GM12865 (cell line): ENCODE measurements at places on chromosomes 11 and 22.

DNA sequence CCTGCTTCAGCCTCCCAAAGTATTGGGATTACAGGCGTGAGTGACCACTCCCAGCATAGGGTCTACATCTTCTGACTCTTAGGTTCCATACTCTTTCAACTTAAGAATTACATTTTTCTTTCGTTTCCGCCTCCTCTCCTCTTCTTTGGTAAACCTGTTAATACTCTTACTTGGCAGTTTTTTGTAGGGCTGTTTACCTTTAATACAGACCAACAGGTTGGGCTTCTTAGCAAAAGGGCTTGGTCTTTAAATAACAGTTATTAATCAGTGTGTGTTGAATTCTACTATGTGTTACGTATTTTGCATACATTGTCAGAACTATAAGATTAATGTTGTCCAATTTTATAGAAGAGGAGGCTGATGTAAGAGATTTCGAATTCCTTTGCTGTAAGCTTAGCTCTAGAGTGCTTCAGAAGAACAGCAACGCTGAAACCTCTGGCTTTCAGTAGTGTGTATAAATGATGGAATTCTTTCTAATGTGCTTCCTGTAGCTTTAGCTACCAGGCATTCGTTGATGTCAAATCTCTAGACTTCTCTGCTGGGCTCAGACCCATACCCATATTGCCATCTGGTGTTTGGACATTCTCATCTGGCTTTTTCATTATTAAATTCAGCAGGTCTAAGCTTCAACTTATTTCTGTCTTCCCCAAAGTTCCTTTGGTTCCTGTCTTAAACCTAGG lies 3.1 kb downstream of the FDX1 start:
- no peak for DNase-seq

DNA sequence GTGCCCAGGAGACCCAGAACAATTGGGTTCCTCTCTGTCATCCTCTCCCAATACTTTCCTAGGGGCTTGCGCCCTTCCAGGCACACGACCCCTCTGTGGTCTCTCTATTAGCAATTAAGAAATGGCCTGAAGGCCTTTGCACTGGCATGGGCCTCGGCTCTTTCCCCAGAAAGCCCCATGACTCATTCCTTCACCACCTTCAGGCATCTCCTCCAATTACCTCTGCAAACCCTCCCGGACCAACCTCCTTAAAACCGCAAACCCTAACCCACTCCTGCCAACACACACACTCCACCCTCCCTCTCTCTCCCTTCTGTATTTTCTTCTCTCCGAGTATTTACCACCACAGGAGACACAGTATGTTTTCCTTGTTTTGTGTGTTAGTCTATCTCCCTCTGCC lies 36.7 kb downstream of the LARGE1 start:
- DNase-seq: peak; percentile 70

DNA sequence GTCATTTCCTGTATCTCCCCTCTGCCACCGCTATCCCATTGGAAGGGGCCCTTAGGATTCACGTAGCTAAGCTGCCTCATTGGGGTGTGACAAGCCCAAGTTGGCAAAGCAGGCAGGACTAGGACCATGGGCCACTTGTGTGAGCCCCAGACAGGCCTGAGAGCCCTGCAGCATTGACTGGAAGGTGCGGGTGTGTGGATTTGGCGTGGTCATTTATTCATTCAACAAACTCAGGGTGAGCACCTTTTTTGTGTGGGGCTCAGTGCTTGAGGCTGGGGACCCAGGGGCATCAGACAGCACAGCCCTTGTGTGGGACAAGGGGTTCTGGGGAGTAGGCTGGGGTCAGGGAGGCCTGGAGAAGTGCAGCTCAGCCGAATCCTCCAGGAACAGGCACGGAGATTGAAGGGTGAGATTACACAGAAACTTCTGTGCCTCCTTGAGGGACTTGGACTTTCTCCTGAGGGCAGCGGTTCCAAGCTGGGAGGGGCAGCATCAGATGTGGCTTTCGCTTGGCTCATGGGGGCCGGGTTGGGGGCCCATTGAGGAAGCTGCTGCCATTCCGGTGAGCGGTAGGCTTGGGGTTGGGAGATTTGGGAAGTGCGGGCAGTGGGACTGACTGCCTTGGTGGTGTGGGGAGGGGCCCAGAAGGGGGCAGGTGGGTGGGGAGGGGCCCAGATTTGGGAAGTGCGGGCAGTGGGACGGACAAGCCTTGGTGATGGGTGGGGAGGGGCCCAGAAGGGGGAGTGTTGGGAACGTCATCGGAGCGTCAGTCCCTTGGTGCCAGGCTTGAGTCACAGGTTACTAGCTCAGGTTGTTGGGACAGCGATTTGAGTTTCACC lies 11.9 kb downstream of the MGAT3 start:
- DNase-seq: no peak

GRCh38 chr22:44463151-44463550 lies 34.9 kb downstream of the RTL6 start:
- DNase-seq: no peak

DNA sequence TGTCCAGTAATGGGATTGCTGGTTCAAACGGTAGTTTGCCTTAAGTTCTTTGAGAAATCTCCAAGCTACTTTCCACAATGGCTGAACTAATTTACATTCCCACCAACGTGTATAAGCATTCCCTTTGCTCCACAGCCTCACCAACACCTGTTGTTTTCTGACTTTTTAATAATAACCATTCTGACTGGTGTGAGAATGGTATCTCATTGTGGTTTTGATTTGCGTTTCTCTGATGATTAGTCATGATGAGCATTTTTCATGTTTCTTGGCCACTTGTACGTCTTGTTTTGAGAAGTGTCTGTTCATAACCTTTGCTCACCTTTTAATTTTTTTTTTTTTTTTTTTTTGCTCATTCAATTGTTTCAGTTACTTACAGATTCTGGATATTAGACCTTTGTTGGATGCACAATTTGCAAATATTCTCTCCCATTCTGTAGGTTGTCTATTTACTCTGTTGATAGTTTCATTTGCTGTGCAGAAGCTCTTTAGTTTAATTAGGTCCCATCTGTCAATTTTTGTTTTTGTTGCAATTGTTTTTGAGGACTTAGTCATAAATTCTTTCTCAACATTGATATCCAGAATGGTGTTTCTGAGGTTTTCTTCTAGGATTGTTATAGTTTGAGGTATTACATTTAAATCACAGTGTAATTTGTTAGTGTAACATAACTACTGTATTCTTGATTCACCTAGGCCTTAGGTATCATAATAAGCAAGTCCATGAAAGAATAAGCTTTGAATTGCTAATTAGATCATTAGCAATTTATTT lies 33.0 kb downstream of the CCDC34 start:
- DNase-seq: peak; percentile 10

DNA sequence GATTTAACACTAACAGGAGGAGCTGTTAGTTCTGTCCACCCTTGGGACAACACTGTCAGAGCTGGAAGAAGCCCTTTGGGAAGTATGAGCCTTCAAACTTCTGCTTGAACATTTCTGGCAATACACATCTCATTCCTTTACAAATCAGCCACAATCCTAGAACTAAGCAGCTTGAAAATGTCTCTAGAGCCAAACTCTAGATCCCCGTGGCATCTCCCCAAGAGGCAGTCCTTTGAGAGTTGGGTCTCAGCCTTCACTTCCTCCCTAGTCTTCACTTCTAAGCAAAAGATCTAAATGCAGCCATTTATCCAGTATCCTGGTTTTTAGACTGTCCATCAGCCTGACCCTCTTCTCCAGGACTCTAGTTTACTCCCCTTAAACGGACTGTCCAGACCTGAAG lies 26.9 kb downstream of the ARFGAP2 start:
- no peak for DNase-seq

DNA sequence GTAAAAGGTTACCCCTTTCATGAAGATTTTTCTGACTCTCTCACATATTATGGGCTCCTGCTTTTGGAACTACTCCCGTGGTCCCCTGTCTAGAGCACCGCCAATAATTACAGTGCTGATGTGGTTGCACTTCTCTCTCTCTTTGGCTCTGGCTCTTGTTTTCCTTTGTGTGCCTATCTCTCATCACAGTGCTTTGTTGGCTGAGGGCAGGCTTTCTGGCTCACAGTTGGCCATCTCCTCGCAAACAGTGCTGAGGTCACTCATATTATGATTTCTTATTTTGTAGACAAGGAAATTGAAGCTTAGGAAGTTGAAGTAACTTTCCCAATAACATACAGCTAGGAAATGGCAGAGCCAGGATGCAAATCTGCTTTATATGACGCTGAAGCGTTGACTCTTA lies 192.5 kb downstream of the DDX10 start:
- DNase-seq: no peak

GRCh38 chr11:8717544-8717875 lies 34.9 kb downstream of the RPL27A start:
- no peak for DNase-seq

GRCh38 chr22:36253523-36254490 lies 874 bp downstream of the APOL1 start:
- DNase-seq: no peak

DNA sequence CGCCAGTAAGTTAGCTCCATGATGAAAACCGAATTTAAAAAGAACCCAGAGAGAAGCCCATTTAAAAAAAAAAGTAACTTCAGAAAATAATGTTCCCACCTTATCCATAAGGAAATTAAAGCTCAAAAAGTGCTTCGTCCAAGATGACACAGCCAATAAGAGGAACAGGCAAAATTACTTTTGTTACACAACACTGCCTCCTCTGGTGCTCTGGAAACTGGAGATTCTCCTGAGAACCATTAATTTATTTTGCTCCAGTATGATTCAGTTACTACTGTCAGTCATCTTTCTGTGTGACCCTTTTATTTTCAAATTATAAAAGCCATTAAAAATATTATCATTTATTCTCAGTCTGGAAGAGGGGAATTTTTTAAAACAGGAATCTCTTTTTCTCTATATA lies 2.0 kb downstream of the IFT27 start:
- DNase-seq: no peak

DNA sequence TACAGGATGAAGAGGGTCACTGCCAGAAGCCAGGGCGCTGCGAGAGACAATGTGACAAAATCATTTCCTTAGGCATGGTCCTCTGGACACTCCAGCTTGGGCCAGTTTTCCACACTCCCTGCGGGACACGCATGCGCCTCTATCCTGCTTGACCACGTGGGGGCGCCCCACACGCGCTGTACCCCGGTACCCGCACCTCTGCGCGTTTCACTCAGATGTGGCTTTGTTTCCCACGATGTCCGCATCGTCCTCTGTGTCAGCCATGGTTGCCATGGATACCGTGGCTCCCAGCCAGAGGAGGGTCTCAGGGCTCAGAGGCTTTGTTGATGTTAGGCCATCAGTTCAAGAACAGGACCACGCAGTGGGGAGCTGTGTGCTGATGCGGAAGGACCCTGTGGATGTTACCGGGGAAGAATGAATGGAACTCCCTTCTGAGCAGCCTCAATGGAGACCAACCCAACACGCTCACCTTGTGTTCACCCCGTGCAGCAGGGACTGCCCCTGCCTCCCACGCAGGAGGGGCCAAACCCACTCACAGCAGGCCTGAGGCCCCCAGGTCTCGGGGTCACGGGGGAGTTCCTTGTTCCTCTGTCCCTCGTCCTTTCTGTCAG lies 101.1 kb upstream of the SLC22A12 start:
- DNase-seq: peak; percentile 37

DNA sequence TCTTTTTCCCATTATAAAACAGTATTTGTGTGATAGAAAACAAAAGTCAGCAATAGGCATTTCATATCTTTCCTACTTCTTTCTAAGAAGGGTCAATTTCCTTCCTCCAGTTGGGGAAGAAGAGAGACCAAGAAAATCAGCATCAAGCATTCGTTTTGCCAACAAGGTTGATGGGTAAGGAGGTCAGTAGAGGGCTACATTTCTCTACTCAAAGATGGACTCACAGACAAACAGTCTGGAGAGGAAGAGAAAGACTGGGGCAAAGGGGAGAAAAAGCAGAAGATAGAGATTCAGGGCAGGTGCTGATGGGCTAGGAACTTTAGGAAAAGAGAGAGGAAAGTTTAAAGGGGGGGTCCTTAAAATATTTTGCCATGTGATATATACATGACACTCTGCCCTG lies 8.6 kb upstream of the MTNR1B start:
- no peak for DNase-seq

- DNase-seq: no peak
Observed at GRCh38 chr22:40694411-40694810, 15.1 kb downstream of the MCHR1 start.

- DNase-seq: no peak
Observed at GRCh38 chr22:36395055-36395849, 7.5 kb upstream of the MYH9 start.

DNA sequence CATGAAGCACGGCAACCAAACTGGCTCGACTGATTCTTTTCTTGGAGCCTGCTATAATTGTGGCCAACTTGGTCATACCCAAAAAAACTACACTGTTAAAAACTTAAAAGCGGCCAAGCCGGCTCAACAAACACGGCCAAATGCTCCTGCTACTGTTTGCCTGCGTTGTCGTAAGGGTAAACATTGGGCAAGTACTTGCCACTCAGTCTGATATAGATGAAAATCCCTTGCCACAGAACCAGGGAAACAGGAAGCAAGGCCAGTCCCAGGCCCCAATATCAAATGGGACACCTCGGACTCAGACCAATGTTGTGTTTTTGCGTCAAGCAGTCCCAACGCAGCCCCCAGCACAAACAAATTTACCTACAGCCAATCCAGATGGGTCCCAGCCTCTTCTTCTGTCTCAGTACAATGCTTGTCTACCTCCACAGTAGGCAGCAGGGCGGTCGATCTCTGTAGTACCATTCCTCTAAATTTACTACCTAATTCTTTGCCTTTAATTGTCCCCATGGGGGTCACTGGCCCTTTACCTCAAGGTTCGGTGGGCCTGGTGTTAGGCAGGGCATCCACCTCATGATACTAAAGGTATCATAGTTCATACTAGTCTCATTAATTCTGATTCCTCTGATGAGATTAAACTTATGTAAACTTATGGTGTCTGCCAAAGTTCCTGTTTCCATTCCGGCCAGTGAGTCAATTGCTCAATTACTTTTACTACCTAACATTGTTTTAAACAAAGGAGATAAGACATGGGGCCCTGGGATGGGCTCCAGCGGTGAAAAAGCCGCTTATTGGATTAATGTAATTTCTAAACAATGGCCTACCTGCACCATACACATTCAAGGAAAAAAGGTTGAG lies 3.7 kb upstream of the COMT start:
- no peak for DNase-seq

DNA sequence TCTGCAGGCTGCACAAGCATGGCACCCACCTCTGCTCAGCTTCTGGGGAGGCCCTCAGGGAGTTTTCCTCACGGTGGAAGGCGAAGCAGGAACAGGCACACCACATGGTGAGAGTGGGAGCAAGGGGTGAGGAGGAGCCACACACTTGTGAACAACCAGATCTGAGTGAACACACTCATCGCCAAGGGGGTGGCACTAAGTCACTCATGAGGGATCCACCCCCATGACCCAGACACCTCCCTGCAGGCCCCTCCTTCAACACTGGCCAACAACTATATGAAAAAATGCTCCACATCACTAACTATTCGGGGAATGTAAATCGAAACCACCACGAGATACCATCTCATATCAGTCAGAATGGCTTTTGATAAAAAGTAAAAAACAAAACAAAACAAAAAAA lies 722 bp upstream of the KRTAP5-2 start:
- DNase-seq: no peak

- DNase-seq: peak; percentile 5
Observed at GRCh38 chr11:61541598-61541997, 33.0 kb downstream of the LRRC10B start.

GRCh38 chr11:112999520-112999919 lies 38.3 kb downstream of the NCAM1 start:
- no peak for DNase-seq

- no peak for DNase-seq
Observed at GRCh38 chr11:90256404-90257157, 33.7 kb upstream of the CHORDC1 start.
